ENCODE measurements at places on chromosomes 12 and 14.

GRCh38 chr14:97408503-97408902 is 611.3 kb downstream of the VRK1 start:
- DNase-seq = no peak

GRCh38 chr12:94103986-94104385 is 44.4 kb upstream of the PLXNC1 start:
- no peak for DNase-seq

DNA sequence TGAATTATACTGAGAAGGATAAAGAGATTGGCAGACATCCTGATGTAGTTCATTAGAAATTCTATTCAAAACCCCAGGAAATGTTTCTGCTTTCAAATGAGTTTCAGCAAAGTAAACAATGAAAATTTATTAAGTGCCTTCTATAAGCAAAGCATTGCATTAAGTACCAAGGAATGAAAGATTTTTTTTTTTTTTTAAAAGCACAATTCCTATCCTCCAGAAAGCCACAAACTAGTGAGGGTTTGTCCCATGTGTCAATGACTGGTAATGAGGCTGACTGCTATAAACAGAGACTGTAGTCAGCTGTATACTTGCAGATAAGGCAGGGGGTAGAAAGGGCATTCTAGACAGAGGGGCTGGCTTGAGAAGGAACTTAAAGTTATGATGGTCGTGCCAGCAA is 6.7 kb downstream of the ANO4 start:
- DNase-seq = no peak

GRCh38 chr14:90540437-90540836 is 143.6 kb downstream of the CALM1 start:
- DNase-seq = no peak

DNA sequence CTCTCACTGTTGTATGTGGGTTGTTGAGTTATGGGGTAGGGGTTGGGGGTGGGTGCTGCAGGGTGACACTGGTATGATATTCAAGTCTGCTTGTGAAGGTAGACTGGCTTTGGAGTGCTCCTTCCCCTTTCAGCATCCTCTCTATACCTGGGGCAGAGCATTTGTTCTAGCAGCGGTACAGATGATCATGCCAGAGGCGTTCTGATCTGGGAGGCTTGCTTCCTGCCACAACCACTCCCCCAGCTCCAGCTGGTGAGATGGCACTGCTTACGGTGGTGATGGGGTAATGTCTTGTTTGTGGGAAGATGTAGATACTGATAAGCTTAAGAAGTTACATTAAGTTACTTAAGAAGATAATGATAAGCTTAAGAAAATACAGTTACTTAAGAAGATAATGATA is 131.8 kb downstream of the ERC1 start:
- no peak for DNase-seq

GRCh38 chr12:12003609-12004008 is 67.1 kb upstream of the BCL2L14 start:
- no peak for DNase-seq

- no peak for DNase-seq
Observed at GRCh38 chr12:106633451-106633823, 50.6 kb downstream of the RFX4 start.

GRCh38 chr12:6222078-6222654 is 22.0 kb downstream of the CD9 start:
- no peak for DNase-seq

DNA sequence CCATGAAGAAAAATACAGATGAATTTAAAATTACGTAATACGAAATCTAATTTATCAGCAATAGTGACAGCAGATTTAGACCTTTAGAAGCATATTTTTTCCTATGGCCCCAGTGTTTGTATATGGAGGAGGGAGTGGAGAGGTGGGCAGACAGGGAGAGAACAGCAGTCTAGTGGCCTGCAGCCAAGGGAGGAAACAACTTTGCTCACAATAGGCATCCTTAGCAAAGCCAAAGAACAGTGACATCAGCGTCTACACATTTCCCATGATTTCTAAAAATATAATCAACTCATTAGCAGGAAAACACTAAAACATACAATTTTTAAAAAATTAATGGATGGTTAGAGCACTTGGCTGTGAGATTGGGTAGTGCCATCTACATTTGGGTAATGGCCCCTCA is 622.6 kb upstream of the ATP2B1 start:
- no peak for DNase-seq

DNA sequence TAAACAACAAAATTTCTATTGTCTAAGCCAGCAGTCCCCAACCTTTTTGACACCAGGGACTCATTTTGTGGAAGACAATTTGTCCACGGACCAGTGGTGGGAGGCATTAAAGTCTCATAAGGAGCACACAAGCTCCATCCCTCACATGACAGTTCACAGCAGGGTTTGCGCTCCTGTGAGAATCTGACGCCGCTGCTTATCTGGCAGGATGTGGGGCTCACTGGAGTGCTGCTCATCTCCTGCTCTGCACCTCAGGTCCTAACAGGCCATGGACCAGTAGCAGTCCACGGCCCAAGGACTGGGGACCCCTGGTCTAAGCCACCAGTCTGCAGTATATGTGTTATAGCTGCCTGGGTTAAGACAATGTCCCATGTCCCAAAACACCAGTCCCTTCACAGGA is 27.2 kb downstream of the VCPKMT start:
- DNase-seq = no peak

DNA sequence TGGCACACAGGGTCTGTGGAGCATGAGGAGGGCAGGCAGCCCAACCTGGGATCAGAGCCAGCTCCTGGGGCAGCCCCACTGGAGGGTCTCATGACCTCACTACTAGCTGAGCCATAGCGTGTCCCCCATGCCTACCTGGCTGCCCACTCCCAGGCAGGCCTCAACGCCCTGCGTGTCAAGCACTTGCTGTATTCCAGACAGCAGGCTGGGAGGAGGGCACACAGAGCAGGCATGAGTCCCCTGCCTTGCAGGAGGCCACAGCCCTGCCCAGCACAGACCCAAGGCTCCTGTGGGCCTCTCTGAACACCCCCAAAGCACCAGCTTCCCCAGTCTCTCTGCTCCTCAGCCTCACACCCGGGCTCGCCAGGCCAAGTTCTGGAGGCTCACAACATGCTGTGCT is 64.0 kb downstream of the IQSEC3 start:
- no peak for DNase-seq

- no peak for DNase-seq
Observed at GRCh38 chr12:1481906-1482305, 112.5 kb downstream of the FBXL14 start.

DNA sequence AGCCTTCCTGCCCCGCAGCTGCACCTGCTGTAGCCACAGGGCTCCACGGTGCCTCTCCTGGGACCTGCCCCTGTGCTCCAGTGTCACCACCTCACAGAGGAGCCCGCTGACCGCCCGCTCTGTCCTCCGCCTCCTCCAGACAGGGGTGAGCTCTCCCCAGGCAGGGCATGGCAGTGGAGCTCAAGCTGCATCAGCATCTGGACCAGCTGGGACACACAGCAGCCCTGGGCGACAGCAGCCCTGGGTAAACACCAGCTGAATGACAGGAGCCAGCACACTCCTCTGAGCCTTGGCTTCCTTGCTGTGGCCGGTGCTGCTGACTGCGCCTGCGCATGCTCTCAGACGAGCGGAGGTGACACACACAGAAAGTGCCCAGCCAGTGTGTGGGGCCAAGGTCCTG is 22.0 kb downstream of the CHGA start:
- no peak for DNase-seq

GRCh38 chr12:51244269-51244668 is 5.6 kb downstream of the DAZAP2 start:
- DNase-seq = no peak

DNA sequence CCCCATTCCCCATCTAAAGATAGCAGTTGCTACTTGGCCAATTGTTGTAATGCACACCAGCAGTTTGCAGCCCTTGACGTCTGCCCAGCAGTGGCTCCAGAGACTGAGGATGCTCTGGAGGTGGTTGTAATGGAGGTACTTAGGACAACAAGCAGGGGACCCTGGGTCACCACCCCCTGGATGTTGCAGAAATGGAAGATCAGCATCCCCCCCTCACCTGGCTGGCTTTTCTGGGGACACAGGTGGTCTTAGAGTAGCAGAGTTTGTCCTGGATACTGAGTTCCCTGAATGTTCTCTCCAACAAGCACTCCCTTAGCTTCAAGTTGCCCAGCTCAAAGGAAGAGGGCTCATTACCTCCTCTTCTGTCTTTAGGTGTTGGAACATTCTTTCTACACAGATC is 250.5 kb downstream of the AACS start:
- DNase-seq = no peak

DNA sequence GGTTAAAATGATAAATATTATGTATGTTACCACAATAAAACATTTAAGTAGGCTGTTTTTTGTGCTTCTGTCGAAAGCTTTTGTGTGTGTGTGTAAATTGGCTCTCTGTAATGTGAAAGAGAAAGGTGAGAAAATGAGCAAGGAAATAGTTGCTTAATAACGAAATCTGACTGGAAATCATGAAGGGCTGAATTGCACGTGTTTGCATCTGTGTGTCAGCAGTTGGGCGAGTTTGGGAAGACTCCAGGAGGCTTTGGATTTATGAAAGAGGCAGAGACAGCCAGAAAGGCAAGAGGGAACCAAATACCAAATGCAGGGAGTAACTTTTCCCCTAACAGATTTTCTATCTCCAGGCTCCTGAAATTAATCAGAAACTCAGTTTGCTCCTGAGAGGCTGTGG is 47.2 kb upstream of the PLEKHG3 start:
- no peak for DNase-seq

DNA sequence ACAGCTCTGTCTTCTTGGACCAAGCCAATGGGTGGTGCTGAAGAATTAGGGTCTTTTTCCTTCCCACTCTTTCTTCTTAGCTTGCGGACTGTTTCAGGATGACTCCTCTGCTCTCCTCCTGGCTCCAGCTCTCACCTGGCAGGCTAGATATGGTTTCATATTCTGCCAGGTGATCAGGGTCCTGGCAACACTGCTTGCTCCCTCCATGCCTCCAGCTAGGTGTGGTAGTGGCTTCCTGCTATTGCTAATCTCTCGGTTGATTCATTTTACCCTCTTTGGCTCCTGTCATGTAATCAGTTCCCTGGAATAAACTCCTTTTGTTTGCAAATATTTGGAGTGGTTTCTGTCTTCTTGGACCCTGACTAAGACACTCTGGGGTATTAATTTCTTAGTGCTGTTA is 4.3 kb upstream of the GZMH start:
- no peak for DNase-seq

- DNase-seq = no peak
Observed at GRCh38 chr12:4545195-4545594, 6.5 kb downstream of the RAD51AP1 start.

GRCh38 chr14:20343092-20343861 is at the start of gene PARP2:
PARP2 (plus strand) TSS chr14:20343635; CDS start chr14:20343642, 7 bp downstream.
- DNase-seq = peak; percentile 100

DNA sequence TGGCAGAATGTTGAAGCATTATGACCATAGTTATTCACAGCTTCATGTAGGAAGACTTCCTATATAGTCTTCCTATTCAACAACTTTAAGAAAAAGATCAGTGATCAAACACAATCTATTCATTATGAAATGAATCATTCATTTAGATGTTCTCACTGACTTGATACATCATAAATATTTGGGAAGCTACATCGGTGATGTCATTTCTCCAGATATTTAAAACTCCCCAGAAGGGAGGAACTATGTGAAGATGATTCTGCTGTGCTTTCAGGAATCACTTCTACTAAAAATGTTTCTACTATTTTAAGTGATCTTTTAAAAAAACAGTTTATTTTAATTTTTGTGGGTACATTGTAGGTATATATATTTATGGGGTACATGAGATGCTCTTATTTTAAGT is 316.4 kb downstream of the BCAT1 start:
- DNase-seq = no peak

GRCh38 chr14:30299915-30300314 is 259.0 kb upstream of the G2E3 start:
- no peak for DNase-seq

DNA sequence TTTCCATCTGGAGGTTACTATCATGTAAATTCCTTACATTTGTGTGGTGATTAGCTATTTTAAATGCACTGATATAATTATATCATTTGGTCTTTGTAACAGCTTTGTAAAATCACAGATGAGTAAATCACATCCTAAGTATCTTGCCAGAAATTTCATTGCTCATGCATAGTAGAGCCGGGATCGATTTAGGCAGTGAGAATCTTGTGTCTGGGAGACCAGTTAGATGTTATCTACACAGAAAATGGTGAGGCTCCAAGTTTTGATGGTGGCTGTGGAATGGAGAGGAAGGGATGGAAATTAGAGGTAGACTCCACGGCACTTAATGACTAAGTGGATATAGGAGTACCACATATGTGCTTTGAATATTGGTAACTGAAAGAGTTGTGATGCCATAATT is 156.3 kb downstream of the MSRB3 start:
- no peak for DNase-seq

- no peak for DNase-seq
Observed at GRCh38 chr12:80190001-80190400, 90.7 kb downstream of the OTOGL start.

GRCh38 chr14:64563696-64564095 is 13.9 kb downstream of the PPP1R36 start:
- DNase-seq = no peak

- no peak for DNase-seq
Observed at GRCh38 chr12:88625356-88625755, 45.1 kb upstream of the KITLG start.

DNA sequence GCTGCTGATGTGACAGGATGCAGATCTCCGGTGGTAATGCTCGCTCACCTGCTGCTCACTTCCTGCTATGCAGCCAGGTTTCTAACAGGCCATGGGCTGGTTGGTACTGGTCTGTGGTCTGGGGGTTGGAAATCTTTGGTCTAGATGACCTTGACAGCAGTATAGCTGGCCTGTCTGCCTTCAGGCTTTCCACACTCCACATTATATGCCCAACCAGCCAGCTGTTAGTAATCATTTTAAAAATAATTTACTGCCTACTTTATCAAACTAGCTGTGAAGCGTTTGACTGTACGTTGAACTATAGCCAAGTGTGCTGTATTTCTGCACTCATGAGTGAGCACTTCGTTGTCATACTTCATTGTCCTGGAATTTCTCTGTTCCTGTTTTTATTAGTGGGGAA is 424.0 kb upstream of the GARIN6 start:
- no peak for DNase-seq

DNA sequence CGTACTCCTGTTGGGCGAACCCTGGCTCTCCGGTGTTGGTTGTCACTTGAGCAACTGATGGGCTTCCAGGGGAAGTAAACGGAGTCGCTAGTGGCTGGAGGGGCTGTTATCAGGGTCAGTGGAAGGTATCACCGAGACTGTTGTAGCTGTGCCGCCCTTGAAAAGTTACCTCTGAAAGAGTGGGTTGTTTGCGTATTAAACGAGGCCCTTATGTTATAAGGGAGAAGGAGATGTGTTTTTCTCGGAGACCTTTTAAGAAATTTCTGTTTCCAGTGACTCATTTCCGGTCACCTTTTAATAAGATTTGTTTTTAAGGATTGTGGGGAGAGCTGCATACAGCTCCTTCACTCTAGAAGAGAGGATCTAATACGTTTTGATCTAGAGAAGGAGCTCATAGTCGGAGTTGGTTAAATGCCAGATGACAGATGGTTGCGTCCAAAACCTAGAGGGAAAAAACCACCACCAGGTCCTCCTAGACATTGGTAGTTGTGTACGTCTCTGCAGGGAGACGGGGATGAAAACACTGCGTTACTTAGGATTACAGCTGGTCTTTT is 750 bp upstream of the DBX2 start:
- peak; percentile 50 for DNase-seq

GRCh38 chr14:58805605-58806409 is 168.0 kb downstream of the DACT1 start:
- DNase-seq = no peak

GRCh38 chr14:62301080-62301479 is 538.9 kb downstream of the SNAPC1 start:
- no peak for DNase-seq

GRCh38 chr12:60398547-60398946 is 802.7 kb downstream of the SLC16A7 start:
- no peak for DNase-seq
